ENCODE measurements at places on chromosomes 2 and 18.

GRCh38 chr18:60249388-60249787, 123.2 kb downstream of the MC4R start:
- no peak for DNase-seq

- no peak for DNase-seq
Observed at GRCh38 chr2:202608142-202608852, 26.5 kb upstream of the FAM117B start.

DNA sequence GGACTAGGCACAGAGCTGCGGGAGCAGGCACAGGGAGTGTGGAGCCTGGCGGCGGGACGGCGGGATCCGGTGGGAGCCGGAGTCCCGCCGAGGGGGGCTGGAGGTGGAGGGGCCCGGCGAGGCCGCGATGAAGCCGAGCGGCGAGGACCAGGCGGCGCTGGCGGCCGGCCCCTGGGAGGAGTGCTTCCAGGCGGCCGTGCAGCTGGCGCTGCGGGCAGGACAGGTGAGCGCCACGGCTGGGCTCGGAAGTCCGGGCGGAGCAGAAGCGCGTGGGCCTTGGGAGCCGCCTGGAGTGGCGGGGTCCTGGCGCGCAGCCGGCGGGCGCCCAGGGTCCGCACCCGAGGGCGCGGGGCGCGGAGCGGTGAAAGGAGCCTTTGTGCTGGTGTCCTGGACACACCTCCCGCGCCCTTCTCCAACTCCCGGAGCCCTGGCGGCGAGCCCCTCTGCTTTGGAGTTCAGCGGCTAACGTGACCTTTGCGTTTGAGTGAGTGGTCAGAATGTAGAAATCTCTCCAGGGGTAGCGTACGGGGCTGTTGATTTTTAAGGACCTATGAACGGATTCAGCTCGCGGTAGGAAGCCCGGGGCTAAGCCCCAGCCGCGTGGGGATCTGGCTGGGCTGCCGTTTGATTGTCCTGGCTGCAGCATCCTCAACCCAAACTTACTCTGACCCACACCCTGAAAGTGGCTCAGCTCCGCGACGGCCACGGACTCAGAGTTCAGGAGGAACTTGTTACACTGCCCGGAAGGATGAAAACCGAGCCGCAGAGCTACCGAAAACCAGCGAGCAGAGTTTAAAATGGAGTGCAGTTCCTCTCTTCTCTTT, 448 bp downstream of the IMPA2 start:
- DNase-seq, result no peak

DNA sequence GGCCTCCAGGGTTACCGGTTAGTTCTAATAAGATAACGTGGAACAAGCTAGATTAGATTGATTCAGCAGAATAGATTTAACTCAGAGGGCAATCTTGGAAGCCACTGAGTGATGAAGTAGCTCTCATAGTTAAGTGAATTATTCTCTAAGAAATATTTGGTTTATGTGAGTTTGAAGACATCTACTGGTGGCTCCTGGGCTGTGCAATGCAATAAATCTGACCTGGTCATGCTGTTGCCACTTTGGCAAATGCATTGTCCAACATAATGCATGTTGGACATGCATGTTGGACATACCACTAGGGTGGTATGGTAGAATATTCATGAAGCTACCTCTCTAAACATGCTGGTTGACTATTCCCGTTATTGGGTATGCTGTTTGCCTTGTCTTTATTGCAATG, 493.7 kb upstream of the VRK2 start:
- no peak for DNase-seq

GRCh38 chr18:60746491-60746890, 373.9 kb upstream of the MC4R start:
- no peak for DNase-seq

GRCh38 chr18:54086863-54087262, 137.6 kb downstream of the MBD2 start:
- no peak for DNase-seq

GRCh38 chr2:100584816-100585215, 22.0 kb downstream of the PDCL3 start:
- no peak for DNase-seq

DNA sequence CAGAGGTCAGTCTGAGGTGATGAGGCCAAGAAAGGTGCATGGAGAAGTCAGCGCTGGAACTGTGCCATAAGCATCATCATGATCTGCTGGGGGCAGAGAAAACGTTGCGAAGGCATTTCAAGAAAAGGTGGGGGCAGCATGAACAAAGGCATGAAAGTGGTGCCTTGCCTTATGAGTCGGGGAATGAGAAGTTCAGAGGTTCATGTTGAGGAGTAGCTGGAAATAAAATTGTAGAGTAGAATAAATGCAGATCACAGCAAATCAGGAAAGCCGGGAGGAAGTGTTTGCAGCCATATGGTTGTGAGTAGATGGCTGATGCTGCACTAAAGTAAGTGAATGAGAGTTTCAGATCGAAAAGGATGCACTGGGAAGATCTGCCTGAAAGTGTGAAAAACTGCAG, 72.1 kb upstream of the ARL5A start:
- no peak for DNase-seq

GRCh38 chr18:61470031-61470674, 136.9 kb downstream of the CDH20 start:
- DNase-seq, result no peak

DNA sequence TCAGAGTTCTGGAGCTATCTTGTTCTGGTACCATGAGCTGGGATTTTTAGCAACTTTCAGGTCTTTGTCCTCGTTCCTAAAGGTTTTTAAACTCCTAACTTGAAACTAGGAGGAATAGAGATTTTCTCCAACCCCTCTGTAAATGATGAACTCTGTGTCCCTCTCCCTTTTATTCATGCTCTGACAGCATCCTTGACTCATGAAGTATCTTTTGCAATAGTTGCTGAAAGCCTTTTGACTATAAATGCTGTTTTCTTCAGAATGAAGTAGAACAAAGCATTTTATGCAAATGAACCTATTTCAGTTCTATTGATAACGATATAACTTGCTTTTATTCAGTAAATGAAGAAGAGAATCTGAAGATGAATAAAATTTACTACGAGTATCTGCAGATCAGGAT, 17.0 kb upstream of the MAPRE2 start:
- no peak for DNase-seq

DNA sequence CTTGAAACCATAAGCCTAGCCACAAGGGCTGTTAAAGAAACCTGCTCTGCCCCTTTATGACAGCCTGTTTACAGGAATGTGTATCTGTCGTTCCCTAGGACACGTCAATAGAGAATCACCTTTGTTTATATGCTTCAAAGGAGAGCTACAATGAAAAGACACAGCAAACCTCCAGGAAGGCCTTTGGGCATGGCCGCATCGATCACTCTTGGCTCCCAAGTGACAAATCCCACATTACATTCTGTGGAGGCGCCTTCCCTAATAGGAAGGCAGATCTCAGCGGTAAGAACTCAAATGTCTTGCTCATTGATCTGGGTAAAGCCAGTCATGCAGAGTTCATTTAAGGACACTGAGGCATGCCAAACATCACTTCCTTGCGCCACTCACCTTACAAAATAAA, 26.5 kb downstream of the KIAA2012 start:
- DNase-seq, result no peak

DNA sequence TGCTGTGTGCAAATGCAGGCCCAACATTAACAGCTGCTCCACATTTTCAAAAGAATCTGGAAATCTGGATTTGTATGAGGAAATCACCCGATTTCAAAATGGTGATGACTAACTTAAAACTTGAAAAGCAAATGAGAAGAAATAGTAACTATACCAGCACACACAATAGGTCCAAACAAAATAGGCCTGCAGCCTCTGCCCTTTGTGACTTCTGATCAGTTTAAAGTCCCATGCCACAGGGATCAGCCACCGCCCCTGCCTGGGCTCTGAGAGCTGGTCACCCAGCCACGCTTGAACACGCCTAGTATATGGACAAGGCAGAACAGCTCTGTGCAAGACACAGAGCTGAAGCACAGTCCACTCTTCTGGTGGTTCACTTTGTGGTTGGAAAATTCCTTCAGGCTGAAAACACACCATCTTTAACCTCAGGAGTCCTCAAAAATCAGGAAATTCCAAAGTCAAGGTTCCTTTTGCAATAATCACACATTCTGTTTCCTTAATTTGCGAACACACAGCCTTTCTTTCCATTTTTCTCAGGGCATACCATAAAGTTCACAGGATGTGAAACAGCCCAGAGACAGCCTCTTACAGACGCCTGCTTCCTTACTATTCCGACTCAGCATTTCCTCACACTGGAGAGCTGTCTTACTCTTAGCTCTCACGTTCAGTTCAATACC, 150.1 kb upstream of the RIOK3 start:
- no peak for DNase-seq

DNA sequence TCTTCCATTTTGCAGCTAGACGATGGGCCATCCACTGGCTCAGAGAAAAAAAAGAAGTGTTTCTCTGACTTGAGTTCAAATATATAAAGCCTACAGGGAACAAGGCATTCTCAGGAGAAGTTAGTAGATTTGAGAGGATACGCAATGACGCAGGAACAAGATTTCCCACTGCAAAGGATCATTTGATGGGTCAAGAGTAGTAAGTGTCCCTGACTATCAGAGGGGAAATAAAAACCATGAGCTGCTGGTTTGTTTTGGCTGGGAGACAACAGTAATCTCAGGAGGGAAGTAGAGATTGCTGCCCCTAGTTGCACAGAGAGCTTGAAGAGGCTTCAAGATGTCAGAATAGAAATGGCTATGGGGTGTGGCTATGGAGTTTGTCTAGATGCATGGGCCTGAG, 22.3 kb upstream of the MYO1B start:
- no peak for DNase-seq

DNA sequence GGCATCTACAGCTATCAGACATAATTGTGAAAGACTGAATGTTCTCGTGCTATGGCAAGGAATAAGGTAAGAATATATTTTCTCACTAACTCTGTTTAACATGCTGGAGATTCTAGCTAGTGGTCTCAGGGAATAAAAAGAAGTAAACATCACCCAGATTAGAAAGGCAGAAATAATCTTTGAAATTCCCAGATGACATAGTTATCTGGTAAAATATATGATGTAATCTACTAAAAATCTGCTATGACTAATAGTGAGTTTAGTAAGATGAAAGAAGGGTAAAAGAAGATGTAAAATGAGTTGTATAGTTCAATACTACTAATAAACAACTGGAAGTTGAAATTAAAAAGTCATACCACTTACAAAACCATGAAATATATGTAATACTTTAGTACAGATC, 134.2 kb downstream of the DSC3 start:
- no peak for DNase-seq

DNA sequence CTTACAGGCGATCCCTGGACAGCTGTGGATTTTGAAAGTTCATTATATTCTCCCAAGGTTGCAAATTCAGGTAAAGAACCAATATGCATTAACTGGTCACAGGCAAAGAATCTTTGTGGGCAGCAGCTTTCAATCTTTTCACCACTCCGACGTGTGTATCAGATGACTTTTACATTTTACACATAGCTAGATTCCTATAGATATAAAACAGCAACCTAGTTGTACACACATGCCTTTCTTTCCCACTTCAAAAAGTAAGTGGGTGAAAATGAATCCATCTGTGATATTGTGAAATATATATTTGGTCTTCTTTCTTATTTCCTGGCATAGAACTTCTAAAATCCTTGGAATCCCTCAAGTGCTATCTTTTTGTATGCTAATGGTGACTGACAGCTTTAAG, 72.5 kb downstream of the SCG2 start:
- DNase-seq, result no peak

- no peak for DNase-seq
Observed at GRCh38 chr2:198100346-198100745, 296.0 kb downstream of the PLCL1 start.

DNA sequence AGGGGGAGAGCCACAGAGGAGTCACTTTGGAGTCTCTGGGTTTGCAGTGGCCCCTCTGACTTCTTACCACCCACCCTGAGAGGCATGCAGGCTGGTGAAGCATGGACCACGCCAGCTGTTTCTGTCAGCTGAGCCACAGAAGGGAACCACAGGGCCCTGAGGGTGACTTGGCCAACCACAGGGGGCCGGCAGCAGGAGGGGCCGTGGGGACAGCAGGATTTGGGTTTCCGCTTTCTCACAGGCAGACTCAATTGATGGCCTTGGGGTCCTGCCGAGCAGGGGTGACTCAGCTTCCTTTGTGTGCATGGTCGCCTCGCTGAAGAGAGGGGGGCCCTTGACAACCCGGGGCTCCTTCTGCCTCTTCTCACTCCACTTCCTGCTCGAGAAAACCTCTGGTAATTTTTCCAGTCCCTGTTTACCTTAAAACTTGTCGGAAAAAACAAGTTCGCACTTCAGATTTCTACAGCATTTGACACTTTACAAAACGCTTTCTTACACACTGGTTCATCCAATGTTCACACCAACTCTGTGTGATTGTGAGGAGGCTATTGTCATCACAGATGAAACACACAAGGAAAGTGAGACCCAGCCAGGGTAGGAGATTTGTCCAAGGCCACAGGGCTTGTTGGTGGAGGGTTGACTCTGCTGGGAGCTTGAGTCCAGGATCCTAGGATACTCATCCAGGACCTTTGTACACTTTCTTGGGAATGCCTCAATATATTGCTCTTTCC, 311.2 kb downstream of the LPIN1 start:
- no peak for DNase-seq

- no peak for DNase-seq
Observed at GRCh38 chr2:126877041-126877440, 21.6 kb upstream of the TEX51 start.

DNA sequence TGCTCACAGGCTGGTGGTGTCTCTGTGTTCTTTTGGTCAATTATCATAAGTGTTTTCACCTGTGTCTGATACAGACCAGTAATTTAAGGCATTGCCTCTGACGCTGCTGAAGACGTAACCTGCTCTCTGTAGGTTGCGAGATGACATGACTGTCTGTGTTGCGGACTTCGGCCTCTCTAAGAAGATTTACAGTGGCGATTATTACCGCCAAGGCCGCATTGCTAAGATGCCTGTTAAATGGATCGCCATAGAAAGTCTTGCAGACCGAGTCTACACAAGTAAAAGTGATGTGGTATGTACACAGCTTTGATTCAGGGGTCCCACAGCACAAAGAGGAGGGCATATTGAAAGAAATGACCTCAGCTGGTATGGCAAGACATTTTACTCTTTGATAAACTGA, 33.8 kb upstream of the TMEM87B start:
- DNase-seq, result no peak

- no peak for DNase-seq
Observed at GRCh38 chr18:57805117-57805516, 2.0 kb upstream of the ATP8B1 start.

- no peak for DNase-seq
Observed at GRCh38 chr18:42176599-42176998, 221.6 kb downstream of the PIK3C3 start.

Measured in cortex of kidney (tissue), 1 donor.